Dorsolateral prefrontal cortex (tissue), 122 donors: ENCODE measurements at places on chromosomes 3 and 15.

- no peak for DNase-seq
Observed at GRCh38 chr15:44956388-44956787, at the start of gene TERB2. TSS of gene TERB2 (plus strand) at chr15:44956687. CDS start at chr15:44956719, 32 bp downstream.

DNA sequence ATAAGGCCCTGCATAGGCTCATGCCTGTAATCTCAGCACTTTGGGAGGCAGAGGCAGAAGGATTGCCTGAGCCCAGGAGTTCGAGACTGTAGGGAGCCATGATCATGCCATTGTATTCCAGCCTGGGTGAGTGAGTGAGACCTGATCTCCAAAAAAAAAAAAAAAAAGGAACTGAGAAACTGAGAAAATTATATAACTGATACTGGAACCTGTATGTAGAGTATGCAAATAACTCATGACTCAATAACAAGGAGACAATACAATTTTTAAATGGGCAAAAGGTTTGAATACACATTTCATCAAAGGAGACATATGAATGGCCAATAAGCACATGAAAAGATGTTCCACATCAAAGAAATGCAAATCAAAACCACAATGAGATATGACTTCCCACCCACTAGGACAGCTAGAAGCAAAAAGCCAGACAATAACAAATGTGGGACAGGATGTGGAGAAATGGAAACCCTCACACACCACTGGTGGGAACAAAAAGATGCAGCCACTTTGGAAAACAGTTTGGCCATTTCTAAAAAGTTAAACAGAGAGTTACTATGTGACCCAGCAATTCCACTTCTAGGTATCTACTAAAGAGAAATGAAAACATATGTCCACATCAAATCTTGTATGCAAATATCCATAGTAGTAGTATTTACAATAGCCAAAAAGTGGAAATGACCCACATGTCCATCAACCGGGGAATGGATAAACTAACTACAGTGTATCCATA, 70.7 kb downstream of the IQSEC1 start:
- DNase-seq: no peak

DNA sequence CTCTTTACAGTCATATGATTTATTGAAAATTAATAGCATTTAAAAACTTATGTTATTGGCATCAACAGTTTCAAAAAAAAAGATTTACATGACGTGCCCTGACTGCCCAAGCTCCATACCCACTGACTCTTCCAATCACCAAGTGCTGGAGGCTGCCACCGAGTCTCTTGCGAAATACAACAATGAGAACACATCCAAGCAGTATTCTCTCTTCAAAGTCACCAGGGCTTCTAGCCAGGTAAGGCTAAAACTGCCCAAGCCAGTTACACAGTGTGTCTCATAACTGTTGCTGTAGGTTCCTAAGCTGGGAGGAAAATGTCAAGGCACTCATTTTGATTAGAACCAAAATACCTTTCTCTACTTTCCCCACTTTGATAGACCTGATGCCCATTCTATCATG, 4.5 kb downstream of the FETUB start:
- DNase-seq: no peak

GRCh38 chr3:8970971-8971589, 7.8 kb upstream of the RAD18 start:
- peak; percentile 65 for DNase-seq

- no peak for DNase-seq
Observed at GRCh38 chr3:40639006-40639405, 114.2 kb downstream of the ZNF621 start.

DNA sequence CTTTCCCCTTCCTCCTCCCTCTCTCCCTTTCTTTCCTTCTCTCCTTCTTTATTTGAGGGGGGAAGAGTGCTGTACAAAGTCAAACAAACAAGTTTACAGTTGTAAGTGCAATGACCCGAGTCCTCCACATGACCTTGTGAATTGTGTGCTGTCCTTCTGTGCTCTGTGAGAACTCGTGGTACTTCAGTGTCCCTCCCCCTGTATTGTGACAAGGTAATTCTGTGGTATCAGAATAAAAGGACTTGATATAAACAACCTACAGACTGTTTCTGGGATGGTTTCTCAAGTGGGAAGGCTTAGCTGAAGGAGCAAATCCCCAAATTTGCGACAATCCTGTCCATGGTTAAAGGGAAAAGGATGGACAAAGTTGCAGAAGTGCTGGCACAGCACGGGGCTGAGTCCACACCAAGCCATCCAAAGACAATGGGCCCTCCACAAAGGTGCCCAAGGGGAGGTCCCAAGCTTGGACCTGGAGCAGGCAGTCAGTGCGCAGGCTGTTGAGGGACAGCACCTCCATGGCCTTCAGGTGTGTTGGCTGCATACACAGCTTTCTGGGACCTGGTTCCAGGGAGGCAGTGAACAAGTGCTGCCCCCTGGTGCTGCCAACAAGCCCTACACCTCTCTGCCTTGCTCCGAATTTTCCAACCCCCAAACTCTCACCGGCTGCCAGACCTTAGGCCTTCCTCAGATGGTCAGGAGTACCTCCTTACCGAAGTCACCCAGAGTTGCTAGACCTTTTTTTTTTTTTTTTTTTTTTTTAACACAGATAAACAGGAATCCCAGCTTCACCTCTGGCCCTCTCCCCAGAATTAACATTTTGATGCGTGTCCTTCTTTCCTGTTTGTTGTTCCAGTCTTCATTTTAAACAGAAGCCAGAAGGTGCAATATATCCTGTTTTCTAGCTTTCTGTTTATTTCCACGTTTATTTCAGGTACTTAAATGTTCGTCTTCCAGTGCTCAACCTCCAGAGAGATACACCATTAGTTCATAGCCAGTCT, 2.6 kb upstream of the APEH start:
- DNase-seq: peak; percentile 65

DNA sequence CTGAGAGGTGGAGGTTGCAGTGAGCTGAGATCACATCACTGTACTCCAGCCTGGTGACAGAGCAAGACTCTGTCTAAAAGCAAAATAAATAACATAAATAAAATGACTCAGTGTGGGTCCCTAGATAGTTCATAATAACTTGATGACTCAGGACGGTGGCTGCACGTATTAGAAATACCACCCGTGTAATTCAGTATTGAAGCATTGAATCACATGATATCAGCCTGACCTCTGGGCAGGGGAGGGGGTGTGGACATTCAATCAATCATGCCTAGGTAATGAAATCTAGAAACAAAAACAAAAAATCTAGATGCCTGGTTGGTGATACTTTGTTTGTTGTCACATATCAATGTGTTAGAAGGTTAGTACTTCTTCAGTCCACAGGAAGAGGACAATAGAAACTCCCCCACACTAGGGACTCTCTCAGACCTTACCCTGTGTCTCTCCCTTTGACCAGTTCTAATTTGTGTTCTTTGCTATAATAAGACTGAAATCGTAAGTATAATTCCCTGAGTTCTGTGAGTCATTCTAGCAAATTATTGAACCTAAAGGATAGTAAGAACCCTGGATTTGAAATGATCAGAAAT, 177.3 kb downstream of the GAP43 start:
- DNase-seq: no peak

DNA sequence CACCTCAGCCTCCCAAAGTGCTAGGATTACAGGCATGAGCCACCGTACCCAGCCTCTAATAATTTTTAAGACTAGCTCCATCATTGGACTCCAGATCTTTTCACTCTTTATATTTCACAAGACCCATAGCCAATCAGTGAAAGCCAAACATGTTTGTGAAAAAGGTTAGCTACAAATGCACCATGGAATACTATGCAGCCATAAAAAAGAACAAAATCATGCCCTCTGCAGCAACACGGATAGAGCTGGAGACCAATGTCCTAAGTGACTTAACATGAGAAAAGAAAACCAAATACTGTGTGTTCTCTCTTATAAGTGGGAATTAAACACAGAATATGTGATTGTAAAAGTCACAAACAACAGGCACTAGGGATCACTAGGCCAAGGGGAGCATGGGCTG, 3.2 kb downstream of the SCAPER start:
- no peak for DNase-seq

GRCh38 chr3:181313335-181313734, 323.8 kb upstream of the DNAJC19 start:
- DNase-seq: no peak

GRCh38 chr15:98658831-98659699, 10.7 kb downstream of the IGF1R start:
- DNase-seq: no peak

GRCh38 chr15:88704791-88705768, 66.3 kb downstream of the ISG20 start:
- peak; percentile 25 for DNase-seq

DNA sequence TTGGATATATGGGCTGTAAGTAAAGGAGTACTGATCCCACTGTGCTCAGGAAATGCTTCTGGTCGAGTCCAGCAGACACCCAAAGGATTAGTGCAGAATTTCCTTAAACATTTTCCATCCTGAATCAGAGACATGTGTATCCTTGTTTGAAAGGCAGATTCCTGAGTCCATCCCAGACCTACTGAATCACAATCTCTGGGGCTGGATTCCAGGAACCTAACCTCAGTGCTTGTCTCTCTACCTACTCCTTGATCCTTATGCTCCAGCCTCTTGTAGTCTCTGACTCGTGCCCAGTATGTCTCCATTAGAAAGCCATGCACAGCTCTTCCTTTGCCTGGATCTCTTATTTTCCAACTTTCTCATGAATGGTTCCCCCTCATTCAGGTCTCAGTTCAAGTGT, 585.8 kb downstream of the NLGN1 start:
- no peak for DNase-seq

DNA sequence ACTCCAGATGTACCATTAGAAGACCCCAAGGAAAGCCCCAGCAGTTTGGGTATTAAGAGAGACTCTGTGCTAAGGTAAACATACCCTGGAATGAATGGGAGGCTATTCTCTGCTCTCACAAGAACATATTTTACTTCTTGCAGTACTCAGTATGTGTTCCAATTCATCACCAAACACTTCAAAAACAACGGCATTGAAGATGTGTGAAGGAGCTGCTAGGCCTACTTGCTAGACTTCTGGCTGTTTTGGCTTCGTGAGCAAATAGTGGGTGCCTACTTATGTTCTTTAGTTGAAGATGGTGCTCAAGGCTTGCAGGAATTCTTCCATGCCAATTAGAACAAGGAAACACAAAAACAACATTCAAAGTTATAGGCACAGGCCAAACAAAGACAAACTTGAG, 514.5 kb downstream of the ROBO1 start:
- DNase-seq: no peak

DNA sequence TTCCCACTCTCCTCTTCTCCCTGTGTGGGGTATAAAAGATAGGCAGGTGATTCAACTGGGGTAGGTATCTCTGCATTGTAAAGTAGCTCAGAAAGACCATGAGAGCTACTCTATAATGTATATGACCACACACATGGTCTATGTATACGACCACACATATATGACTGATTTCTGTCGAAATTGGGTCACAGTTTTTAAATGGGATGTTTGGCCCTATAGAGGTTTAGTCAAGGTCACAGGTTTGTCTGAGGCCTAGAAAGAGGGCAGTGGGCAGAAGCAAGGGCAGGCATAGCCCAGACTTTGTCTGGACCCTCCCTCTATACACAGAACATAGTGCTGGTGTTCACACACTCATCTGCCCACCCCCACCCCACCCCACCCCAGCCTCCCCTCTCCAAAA, 4.4 kb downstream of the LAMP3 start:
- no peak for DNase-seq

GRCh38 chr3:54086652-54087405, 35.5 kb upstream of the CACNA2D3 start:
- DNase-seq: no peak

GRCh38 chr3:134432236-134432635, 53.5 kb downstream of the ANAPC13 start:
- DNase-seq: no peak

- DNase-seq: no peak
Observed at GRCh38 chr15:40776537-40777141, 6.9 kb downstream of the C15orf62 start.

GRCh38 chr3:77825001-77825827, 785.3 kb downstream of the ROBO2 start:
- DNase-seq: no peak

DNA sequence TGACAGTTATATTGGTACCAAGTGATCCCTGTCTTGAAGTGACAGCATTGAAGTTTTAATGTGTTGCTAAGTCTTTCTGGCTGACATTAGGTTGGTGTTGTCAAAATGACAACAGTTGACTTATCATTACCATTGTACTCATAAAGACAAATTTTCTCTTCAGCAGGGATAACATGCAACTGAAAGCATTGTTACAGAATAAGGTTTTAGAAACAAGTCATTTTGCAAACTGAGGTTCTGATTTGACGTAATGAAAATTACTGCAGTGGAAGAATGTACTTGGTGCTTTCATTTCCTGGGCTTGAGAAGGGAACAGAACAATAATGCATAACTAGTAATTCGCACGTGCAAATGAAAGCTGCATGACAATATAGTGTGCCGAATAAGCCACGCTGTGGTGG, 75.1 kb downstream of the MOBP start:
- no peak for DNase-seq

DNA sequence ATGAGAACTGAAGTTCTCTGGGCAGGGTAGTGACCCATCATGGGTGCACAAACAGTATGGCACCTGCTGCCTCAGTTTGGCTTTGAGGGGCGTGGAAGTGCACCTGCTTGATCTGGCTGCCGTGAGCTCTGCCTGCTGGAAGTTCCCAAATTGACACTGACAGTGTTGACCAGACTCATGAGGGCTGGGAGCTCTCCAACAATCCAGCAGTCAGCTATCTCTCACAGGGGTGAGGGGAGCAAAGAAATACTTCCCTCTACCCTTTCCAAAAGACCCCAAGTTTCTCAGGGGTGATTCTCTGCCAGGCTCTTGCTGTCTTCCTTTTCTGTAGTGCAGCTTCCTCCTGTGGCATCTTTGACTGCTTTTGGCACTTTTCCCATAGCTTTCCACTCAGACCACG, 49.4 kb upstream of the ROBO1 start:
- no peak for DNase-seq

- DNase-seq: no peak
Observed at GRCh38 chr3:61946570-61947324, 385.4 kb downstream of the PTPRG start.

- no peak for DNase-seq
Observed at GRCh38 chr15:52196891-52197290, 5.7 kb upstream of the GNB5 start.

DNA sequence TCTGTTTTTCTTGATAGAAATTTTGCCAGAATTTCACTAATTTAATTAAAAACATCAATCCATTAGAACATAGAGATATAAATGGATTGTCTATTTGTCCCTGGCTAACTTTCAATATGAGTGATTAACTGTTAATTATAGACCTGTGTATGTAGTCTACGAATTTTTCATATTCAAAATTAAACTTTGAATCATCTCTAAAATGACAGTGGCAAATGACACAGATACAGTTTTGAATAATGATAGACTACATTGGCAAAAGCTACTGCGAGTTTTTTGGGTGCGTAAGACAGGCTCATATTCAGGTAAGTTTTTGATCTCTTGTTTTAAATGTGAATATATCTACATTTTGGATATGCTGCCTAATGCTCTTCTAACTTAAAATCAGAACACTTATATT, 86.0 kb upstream of the TBC1D5 start:
- DNase-seq: no peak

DNA sequence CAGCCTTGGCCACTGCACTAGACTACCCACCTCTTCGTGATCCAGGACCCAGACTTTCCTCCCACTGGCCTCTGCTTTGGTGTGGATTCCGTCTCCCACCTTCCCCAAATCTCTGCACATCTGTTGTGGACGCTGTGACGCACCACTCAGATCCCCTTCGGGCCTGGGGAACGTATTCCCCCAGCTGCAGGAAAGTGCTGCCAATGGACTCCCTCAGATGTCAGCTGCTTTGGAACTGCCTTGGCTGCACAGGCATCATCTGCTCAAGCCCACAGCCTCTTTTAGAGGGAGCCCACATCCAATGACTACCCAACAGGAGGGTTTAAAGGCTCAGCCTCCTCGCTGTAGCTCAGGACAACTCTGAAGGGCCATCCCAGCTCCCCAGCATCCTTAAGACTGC, 134.2 kb upstream of the RAD18 start:
- DNase-seq: no peak

- no peak for DNase-seq
Observed at GRCh38 chr3:40620151-40620550, 95.4 kb downstream of the ZNF621 start.
